ENCODE measurements at places on chromosomes 4 and X. TPM values are rescaled to one million over a fixed set of nuclear protein-coding genes. Genes with fewer than 3 reads are reported as not detected.

GPR119 gene
- not detected for total RNA-seq

DUSP21 gene
- total RNA-seq: not detected

FAM47A gene
- total RNA-seq: not detected

SSX2B gene
- total RNA-seq: not detected

MAGEC3 gene
- not detected for total RNA-seq

CSAG1 gene
- not detected for total RNA-seq

FOXP3 gene
- not detected for total RNA-seq
